ENCODE measurements at places on chromosomes 2 and 18.

DNA sequence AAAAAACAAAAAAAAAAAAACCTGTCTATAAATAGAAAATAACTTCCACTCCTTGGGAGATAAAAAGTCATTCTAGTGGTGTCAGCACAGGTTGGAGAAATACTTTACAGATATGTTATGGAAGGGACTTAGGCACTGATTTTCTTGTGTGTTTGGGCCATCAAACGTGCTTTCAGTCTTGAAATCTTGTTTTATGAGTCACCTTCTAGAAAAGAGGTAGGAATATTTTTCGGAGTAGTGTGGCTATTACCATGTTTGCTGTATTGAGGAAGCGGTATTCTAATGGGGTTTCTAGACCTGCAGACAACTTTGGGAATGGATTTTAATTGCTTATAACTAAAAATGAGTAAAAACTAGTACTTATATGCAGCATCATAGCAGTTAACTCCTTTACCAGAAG lies 12.0 kb downstream of the HNMT start:
- no peak for DNase-seq

DNA sequence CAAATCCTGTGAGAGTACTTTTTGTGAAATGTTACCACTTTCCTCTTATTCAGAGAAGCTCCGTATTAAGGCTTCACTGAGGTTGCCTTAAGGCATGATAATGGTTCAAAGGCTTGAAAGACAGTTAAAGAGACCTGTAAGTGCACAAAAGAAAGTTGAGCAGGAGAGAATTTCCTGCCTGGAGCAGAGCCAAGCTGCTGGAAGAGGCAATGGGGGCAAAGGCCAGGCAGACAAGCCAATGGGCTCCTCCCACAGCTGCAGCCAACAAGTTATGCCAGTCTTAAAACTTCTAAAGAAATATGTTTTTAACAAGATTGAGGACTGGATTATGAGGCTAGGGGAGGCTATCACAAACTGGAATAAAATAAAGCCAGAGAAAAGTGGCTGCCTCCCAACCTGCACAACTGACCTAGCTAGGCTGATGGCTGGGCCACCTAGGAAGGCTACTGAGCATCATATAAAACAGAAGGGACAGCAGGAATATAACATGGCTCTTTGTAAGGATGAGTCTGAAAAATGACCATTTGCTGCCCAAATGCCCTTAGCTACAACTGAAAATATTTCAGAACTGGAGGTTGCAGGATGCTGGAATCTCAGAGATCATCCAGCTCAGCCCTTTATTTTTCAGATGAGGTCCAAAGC lies 2.1 kb downstream of the IL1B start:
- DNase-seq, result no peak

DNA sequence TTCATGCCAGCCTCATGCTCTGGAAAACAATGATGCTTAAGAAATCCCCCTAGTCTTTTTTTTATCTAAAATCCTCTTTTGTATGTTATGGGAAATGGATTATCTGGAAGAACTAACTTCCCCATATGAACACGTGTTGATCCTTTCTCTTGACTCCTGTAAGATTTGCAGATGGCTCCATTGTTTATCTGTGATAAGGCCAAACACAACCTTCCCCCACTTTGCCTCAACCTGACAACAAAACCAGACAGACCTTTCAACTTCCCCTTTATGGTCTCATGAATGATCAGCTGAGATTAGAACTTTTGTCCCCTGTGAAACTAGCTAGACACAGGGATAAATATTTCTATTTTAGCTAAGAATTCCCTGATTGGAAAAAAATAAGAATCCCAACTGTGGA lies 828.0 kb upstream of the CDH2 start:
- DNase-seq, result no peak

DNA sequence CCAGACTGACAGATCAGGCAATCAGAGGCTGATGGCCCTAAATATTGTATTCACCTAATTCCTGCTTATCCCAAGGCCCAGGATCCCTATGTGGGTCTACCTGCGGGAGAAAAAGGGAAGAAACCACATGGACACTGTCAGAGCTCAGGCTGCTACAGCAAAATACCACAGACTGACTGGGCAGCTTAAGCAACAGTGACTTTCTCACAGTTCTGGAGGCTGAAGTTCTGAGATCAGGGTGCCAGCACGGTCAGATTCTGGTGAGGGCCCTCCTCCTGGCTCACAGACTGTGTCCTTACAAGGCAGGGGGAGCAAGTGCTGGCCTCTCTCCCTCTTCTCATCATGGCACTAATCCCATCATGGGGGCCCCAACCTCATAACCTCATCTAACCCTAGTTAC lies 181.7 kb downstream of the TMEM163 start:
- DNase-seq, result no peak

- no peak for DNase-seq
Measured at GRCh38 chr18:1464444-1465217, 560.0 kb downstream of the ADCYAP1 start.

DNA sequence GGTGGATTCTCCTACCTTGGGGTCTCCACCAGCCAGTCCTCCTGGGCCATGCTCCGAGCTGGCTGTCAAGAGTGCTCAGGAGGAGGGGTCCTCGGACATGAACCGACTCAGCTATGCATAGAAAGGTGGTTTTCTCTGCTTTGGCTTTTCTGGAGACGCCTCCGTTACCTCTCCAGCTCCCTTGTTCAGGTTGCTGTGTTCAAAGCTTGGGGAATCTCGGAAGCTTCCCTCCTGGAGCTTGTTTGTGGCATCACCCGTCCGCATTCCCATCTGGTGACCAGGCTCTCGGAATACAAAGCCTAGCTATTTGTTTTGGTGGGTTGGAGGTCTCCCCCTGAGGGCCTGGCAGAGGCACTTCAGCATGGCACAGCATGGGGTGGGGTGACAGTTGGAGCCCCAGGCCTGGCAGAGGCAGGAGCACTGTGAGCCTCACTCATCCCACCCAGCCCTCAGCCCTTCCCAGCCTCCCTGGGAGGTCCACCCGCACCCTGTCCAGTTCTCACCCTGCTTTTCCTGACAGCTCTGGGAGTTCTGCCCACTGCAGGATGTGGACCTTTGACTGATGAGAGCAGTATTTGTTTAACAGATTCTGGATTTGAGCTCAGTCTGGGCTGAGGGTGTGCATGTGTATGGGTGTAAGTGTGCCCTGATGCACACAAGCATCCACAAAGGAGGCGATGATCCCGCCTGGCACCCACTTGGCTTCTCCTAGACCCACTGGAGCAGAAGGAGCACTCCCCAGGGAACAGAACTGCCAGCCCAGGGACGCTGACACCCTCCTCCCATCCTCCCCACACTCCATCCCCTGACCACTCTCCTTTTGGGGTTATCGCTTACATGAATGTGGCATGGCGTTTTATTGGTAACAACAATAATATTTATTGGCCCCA lies 107.3 kb upstream of the HS6ST1 start:
- DNase-seq, result no peak

DNA sequence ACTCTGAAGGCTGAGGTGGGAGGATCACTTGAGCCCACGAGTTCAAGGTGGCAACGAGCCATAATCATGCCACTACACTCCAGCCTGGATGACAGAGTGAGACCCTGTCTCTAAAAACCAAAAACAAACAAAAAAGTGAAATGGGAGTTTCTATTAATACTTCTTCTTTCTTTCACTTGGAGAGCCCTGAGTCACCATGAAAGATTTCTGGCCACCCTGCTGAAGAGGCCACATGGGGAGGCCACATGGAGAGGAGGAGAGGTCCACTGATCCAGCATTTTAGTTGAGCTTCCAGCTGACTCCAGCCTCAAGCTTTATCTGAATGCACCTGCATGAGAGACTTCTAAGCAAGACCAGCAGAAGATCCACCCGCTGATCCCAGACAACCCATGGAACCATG lies 74.2 kb upstream of the LAPTM4A start:
- DNase-seq, result no peak

DNA sequence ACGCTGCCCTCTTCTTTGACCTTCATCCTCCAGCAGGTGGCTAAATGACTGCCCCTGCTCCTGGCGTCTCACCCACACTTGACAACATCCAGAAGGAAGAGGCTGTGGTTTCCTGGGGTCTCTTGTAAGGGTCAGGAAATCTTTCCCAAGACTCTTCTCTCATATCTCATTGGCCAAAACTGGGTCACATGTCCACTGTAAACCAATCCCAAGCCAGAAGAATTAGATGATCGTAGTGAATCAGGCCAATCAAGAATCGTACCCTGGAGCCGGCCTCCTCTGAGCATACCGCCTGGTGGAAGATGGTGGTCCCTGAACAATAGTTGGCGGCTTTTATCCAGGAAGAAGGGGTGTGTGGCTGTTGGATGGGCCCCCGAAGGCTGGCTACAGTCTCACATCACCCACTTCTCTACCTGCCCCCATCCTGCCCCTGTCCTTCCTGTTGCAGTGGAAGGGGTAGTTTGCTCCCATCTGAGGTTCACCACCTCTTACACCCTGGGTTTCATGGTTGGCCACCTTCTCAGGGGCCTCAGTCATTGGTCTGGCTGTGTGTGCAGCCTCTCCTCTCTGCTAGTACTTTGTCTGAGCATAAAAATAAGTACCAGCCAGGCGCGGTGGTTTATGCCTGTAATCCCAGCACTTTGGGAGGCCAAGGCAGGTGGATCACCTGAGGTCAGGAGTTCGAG lies 3.8 kb downstream of the SAG start:
- DNase-seq, result no peak

GRCh38 chr2:230319211-230319862 lies 7.7 kb upstream of the SP140L start:
- no peak for DNase-seq

DNA sequence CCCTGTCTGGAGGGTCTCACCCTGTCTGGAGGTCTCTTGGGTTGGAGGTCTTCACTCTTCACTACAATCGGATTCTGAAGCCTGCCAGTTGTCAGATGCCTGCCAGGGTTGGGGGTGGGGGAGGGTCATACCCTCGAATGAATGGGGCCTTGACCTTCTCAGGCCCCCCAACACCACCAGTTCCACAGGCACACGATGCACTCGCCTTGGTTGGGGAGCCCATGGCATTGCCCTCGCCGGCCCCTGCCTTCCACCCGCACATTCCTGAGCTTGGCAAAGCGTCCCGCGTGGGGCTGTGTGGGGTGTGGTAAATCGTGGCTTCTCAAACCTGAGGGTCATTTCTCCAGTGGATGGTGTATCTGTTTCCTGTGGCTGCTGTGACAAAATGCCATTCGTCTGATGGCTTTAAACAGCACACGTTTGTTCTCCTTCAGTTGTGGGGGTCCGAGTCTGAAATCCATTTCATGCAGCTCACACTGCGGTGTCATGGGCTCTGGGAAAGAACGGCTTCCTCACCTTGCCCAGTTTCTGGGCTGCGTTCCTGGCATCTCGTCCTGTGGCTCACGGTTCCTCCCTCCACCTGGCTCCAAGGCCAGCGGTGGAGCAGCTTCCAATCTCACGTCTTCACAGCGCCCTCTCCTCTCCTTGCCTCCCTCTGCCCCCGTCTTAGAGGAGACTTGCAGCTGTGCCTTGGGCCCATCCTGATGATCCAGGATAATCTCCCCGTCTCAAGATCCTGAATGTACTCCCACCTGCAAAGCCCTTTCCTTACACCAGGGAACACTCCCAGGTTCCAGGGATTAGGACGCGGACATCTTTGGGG lies 38.0 kb upstream of the HPCAL1 start:
- DNase-seq, result no peak

DNA sequence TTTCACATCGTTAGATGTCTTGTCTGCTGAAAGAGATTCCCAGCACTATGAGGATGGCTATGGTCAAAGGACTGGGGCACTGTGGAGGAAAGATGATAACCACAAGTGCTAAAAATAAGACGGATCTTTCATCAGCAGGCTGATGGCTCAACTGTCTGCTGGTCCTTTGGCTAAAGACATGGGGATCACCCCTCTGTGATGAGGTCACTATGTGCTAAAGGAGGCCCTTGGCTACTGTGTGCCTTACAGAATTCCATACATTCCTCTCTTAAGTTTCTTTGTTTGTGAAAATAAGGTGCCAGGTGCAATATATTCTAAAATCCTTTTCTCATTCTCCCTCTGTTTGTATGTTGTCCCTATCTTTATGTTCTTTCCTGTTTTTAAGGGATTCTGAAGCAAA lies 39.7 kb upstream of the LYPD6 start:
- DNase-seq, result no peak

DNA sequence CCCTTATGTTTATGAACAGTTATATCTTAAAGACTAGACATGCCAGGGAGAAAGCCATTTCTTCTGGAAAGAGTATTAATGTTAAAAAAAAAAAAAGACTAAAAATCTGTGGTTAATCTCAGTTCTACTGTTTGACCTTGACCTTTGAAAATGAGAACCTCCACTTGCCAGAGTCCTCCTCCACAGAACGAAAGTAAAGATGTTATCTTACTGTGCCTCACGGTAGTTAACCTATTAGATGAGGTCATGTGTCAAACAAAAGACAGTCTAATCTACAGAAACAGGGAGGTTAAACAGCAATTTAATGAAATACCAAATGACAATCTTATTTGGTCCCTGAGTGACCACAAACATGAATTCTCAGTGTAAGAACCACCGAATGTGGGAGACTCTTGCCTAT lies 51.2 kb downstream of the SLC14A2 start:
- no peak for DNase-seq

GRCh38 chr2:19038071-19039015 lies 320.1 kb downstream of the OSR1 start:
- DNase-seq, result no peak

- no peak for DNase-seq
Measured at GRCh38 chr2:112048887-112049286, 6.2 kb upstream of the TMEM87B start.

- no peak for DNase-seq
Measured at GRCh38 chr2:236928380-236929037, 157.2 kb upstream of the COPS8 start.

DNA sequence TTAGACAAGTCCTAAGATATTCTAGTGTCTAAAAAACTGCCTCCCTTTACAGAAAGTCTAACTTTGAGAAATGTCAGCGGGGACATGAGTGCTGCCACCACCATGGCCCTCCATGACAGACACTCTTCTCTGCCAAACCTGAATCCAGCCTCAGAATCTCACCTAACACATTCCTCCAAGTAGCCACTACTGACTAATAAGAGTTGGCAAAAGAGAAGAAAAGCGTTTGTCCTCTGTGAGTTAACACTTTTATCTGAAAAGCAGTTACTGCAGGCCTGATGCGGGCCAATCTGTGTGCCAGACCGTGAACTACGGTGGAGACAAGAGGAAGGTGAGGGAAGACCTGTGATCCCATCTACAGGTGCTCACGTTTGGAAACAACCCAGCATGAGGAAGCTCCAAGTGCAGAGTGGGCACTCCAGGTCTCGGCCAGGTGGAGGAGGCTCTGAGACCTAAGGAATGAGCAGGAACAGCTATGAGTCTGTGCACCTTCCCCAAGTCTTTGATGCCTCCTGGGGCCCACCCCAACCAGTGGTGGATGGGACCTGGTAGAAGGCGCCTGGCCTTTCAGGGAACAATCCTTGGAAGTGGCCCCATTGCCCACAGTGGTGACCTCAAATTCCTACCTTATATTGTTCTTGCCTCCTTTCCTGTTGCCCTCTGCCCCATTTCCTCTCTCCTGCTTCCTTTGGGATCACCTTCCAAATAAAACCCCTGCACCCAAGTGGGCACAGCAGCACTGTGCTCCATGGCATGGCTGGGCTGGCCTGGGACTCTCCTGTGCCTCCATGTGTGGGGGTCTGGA lies 91.6 kb downstream of the BIN1 start:
- no peak for DNase-seq

GRCh38 chr2:177264209-177264692 lies 276 bp downstream of the NFE2L2 start:
- no peak for DNase-seq

GRCh38 chr2:191544461-191545062 lies 133.4 kb upstream of the NABP1 start:
- no peak for DNase-seq

GRCh38 chr2:138622613-138623012 lies 121.0 kb downstream of the SPOPL start:
- DNase-seq, result no peak

- DNase-seq, result no peak
Measured at GRCh38 chr18:22165049-22165602, 4.3 kb upstream of the GATA6 start.

- no peak for DNase-seq
Measured at GRCh38 chr2:50480507-50480906, 551.4 kb downstream of the NRXN1 start.

All from stimulated activated CD4-positive, alpha-beta T cell treated with anti-CD3 and anti-CD28 coated beads, Interleukin-15, amount 100 ng/mL, for 1 hour (primary cell).